Effector memory CD8-positive, alpha-beta T cell (primary cell): ENCODE measurements at places on chromosomes 3 and 15.

- H3K36me3 ChIP-seq = no peaks in the 10 kb centered on the region
- peaks cover 31% of the 10 kb centered on the region for H3K27me3 ChIP-seq
- DNase-seq = no peak
- H3K4me3 ChIP-seq = peak overlapping the region; percentile 80
- H3K4me1 ChIP-seq = peaks cover 3% of the 10 kb centered on the region
Measured at GRCh38 chr15:83205725-83206324, 1.8 kb downstream of the HDGFL3 start.

- H3K27me3 ChIP-seq = no peaks in the 10 kb centered on the region
- no peak overlapping the region for H3K27ac ChIP-seq
- DNase-seq = no peak
- H3K4me1 ChIP-seq = peaks cover 4% of the 10 kb centered on the region
- H3K36me3 ChIP-seq = no peaks in the 10 kb centered on the region
Measured at GRCh38 chr3:195170496-195170895, 100.5 kb downstream of the XXYLT1 start.

GRCh38 chr15:39275066-39275465, 305.8 kb upstream of the THBS1 start:
- H3K4me1 ChIP-seq = no peaks in the 10 kb centered on the region
- no peak overlapping the region for H3K27ac ChIP-seq
- no peak overlapping the region for H3K4me3 ChIP-seq
- DNase-seq = no peak

GRCh38 chr15:100768501-100768931, 111.1 kb upstream of the ALDH1A3 start:
- H3K27ac ChIP-seq = no peak overlapping the region
- H3K27me3 ChIP-seq = peaks cover 72% of the 10 kb centered on the region
- H3K4me1 ChIP-seq = no peaks in the 10 kb centered on the region
- no peak overlapping the region for H3K4me3 ChIP-seq
- DNase-seq = no peak

- no peak overlapping the region for H3K27ac ChIP-seq
- no peaks in the 10 kb centered on the region for H3K4me1 ChIP-seq
- no peaks in the 10 kb centered on the region for H3K36me3 ChIP-seq
- peaks cover 60% of the 10 kb centered on the region for H3K27me3 ChIP-seq
- H3K4me3 ChIP-seq = no peak overlapping the region
Measured at GRCh38 chr15:88440021-88440420, 27.2 kb downstream of the MRPL46 start.

DNA sequence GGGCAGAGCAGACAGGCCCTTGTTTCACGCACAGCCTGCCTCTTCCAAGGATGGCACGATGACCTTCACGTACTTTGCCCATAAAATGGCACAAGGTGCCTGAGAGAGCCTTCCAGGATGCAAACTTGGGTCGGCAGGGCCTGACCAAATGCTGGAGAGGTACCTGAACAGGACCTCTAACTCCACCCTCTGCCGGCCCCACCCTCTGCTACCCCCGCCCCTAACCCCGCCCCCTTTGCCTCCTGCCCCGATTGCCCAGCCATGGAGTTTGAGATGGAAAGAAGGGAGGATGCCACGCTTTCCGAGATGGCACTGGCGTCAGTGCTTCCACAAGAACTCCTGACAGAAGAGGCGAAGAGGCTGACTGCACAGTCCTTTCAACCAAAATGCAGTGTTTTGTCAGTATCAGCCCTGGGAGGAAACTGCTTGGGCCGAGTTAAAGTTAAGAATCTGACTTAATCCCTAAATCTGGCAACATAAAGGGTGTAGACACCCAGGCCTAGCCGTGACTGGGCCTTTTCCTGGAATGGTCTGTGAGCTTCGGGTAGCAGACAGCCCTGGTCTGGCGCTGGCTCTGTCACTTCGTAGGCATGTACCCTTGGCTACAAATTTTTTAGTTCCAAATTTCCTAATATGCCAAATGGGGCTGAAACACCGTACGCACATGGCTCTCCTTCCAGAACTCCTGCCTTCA, 230.3 kb upstream of the RGMA start:
- H3K4me1 ChIP-seq = no peaks in the 10 kb centered on the region
- H3K36me3 ChIP-seq = no peaks in the 10 kb centered on the region
- no peak for DNase-seq
- H3K27me3 ChIP-seq = peaks cover 34% of the 10 kb centered on the region

DNA sequence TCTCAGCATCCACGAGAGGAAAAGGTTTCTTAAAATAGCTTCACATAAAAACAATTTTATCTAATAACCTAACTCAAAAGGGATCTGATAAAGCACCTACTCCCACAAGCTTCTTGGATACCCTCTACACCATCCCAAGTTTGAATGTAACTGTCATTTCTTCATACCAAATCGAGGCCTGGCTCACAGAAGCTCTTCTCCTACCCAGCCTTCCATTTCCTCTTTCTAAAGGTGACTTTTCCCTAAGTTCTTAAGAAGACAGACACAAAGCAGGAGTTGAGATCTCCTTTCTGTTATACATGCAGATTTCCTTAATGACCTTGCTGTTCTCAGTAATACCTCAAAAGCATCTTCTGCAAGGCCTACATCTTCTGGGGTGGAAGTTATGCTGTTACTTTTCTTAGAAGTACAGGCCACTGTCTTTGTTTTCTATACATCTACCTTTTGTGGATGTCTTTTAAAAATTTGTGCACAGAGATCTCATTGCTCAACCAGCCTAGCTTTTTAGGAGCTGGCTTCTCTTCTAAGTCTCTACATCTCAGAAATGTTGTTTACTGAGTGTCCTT, 3.4 kb upstream of the LRRIQ4 start:
- H3K27ac ChIP-seq = no peak overlapping the region
- H3K4me3 ChIP-seq = no peak overlapping the region
- no peaks in the 10 kb centered on the region for H3K27me3 ChIP-seq
- DNase-seq = no peak
- H3K4me1 ChIP-seq = peaks cover 21% of the 10 kb centered on the region

GRCh38 chr3:32238453-32239306, at the start of gene CMTM8:
CMTM8 (plus strand) TSS chr3:32238680; CDS start chr3:32238973, 293 bp downstream.
- peaks cover 7% of the 10 kb centered on the region for H3K36me3 ChIP-seq
- peak within 1 kb of the TSS; percentile 83 for H3K4me3 ChIP-seq
- H3K4me1 ChIP-seq = peaks cover 24% of the 10 kb centered on the region
- DNase-seq = peak; percentile 33
- H3K27me3 ChIP-seq = peaks cover 7% of the 10 kb centered on the region

DNA sequence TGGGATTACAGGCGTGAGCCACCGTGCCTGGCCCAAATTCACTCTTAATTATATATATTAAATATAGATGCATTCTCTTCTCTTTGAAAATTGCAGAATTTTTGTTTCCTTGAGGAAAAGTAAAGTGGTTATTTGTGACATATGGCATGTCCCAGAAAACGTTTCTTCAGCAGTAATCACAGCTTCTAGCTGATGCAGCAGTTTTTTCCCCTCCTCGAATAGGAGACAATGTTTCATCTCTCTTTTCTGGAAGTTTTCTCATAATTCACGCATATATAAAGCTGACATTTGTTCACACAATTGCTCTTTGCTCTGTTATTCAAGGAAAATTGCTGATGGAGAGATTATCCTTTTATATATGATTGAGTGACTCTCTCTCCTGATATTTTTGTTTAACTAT, 99.8 kb downstream of the SERPINI1 start:
- H3K4me3 ChIP-seq = no peak overlapping the region
- no peaks in the 10 kb centered on the region for H3K4me1 ChIP-seq
- H3K27ac ChIP-seq = no peak overlapping the region
- H3K36me3 ChIP-seq = no peaks in the 10 kb centered on the region
- no peaks in the 10 kb centered on the region for H3K27me3 ChIP-seq

- no peak overlapping the region for H3K4me3 ChIP-seq
- H3K27ac ChIP-seq = no peak overlapping the region
- peaks cover 17% of the 10 kb centered on the region for H3K27me3 ChIP-seq
- no peaks in the 10 kb centered on the region for H3K36me3 ChIP-seq
Measured at GRCh38 chr3:184586851-184587250, 25.3 kb downstream of the EPHB3 start.

DNA sequence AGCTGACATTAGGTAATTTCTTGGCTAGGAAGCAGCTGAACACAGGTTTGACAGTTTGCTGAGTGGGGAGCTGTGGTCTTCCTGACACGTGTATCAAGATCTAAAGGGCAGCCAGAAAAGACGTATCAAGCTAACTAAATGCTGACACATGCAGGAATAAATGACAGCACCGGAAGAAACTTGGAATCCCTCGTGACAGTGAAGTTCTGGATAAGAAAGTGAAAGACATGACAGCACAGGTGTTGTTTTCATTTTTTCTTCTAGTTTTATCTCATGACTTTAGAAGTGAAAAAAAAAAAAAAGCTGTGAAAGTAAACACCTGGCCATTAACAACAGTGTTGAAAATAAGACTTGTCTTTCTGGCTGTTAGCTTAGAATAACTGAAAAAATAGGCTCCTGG, 48.7 kb downstream of the FGF7 start:
- H3K4me1 ChIP-seq = peaks cover 4% of the 10 kb centered on the region
- H3K27ac ChIP-seq = peak overlapping the region; percentile 75
- H3K4me3 ChIP-seq = no peak overlapping the region
- DNase-seq = peak; percentile 1

GRCh38 chr15:43277231-43277823, 10.6 kb upstream of the TGM5 start:
- no peak overlapping the region for H3K27ac ChIP-seq
- no peak overlapping the region for H3K4me3 ChIP-seq
- no peaks in the 10 kb centered on the region for H3K36me3 ChIP-seq
- no peaks in the 10 kb centered on the region for H3K4me1 ChIP-seq

GRCh38 chr3:140018556-140018955, 83.6 kb downstream of the CLSTN2 start:
- H3K27me3 ChIP-seq = peaks cover 4% of the 10 kb centered on the region
- DNase-seq = no peak
- no peak overlapping the region for H3K27ac ChIP-seq
- no peaks in the 10 kb centered on the region for H3K4me1 ChIP-seq
- H3K4me3 ChIP-seq = no peak overlapping the region

- H3K4me1 ChIP-seq = no peaks in the 10 kb centered on the region
- H3K27me3 ChIP-seq = no peaks in the 10 kb centered on the region
- H3K27ac ChIP-seq = no peak overlapping the region
- H3K36me3 ChIP-seq = peaks cover 63% of the 10 kb centered on the region
- H3K4me3 ChIP-seq = no peak overlapping the region
Measured at GRCh38 chr3:53225651-53226050, 30.2 kb downstream of the TKT start.

- no peak for DNase-seq
- no peaks in the 10 kb centered on the region for H3K27me3 ChIP-seq
- H3K27ac ChIP-seq = peak overlapping the region; percentile 38
- no peak overlapping the region for H3K4me3 ChIP-seq
- H3K4me1 ChIP-seq = peaks cover 20% of the 10 kb centered on the region
Measured at GRCh38 chr15:64535460-64536243, 75.3 kb downstream of the ZNF609 start.

GRCh38 chr3:12335421-12335820, 46.6 kb downstream of the PPARG start:
- no peak overlapping the region for H3K27ac ChIP-seq
- peaks cover 11% of the 10 kb centered on the region for H3K4me1 ChIP-seq
- no peak for DNase-seq
- H3K36me3 ChIP-seq = no peaks in the 10 kb centered on the region
- no peaks in the 10 kb centered on the region for H3K27me3 ChIP-seq

- H3K4me1 ChIP-seq = no peaks in the 10 kb centered on the region
- H3K4me3 ChIP-seq = no peak overlapping the region
- H3K27me3 ChIP-seq = no peaks in the 10 kb centered on the region
- H3K36me3 ChIP-seq = no peaks in the 10 kb centered on the region
Measured at GRCh38 chr3:158842976-158843375, 41.1 kb downstream of the MFSD1 start.

DNA sequence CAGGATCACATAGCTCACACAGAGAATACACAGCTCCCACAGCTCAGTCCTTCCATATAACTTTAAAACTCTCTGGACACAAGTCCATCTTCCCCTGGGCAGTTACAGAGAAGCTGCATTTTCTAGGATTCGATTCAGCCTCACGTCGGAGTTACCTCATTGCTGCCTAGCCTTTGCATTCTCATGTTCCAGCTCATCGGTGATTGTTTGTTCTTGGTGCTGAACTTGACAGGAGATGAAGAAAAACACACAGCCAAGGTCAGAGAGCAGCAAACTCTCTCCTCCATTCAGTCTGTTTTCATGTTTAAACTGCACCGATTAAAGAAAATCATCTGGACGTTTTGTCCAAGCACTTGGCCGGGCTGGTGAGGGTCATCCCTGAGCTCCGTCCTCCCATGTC, 375.5 kb upstream of the CFAP20DC start:
- peak overlapping the region; percentile 31 for H3K4me3 ChIP-seq
- peaks cover 4% of the 10 kb centered on the region for H3K36me3 ChIP-seq
- H3K4me1 ChIP-seq = peaks cover 49% of the 10 kb centered on the region
- H3K27me3 ChIP-seq = no peaks in the 10 kb centered on the region
- no peak for DNase-seq

- H3K27me3 ChIP-seq = no peaks in the 10 kb centered on the region
- peaks cover 20% of the 10 kb centered on the region for H3K4me1 ChIP-seq
- no peak for DNase-seq
- no peak overlapping the region for H3K27ac ChIP-seq
- H3K36me3 ChIP-seq = peaks cover 6% of the 10 kb centered on the region
Measured at GRCh38 chr3:158642474-158643210, 1.7 kb upstream of the GFM1 start.

DNA sequence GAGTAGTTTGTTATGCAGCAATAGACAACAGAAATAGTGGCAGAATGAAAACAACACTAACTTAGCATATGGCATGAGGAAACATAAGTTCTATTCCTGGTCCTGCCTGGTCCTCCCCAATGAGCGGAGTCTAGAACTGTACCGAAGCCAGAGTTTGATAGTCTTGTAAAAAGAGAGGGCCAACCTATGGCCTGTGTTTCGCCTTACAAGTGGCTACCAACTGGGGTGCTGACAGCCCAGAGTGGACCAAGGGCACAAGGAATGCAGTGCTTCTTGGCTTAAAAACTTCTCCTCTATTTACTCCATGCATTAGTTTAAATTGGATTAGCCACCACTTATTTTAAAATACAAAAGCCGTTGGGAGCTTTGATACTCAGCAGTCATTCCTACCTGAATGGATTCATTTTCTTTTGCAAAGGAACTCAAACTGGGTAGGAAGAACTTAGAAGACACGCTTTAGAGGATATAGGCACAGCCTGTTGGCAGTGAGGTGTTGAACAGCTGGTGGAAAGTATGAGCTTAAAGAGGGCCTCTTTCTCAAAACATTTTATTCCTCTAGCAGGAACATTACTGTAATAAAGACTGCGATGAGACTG, 302.9 kb downstream of the PLCL2 start:
- DNase-seq = no peak
- H3K36me3 ChIP-seq = no peaks in the 10 kb centered on the region
- H3K27me3 ChIP-seq = no peaks in the 10 kb centered on the region
- H3K4me3 ChIP-seq = no peak overlapping the region
- H3K27ac ChIP-seq = no peak overlapping the region
- H3K4me1 ChIP-seq = peaks cover 15% of the 10 kb centered on the region

DNA sequence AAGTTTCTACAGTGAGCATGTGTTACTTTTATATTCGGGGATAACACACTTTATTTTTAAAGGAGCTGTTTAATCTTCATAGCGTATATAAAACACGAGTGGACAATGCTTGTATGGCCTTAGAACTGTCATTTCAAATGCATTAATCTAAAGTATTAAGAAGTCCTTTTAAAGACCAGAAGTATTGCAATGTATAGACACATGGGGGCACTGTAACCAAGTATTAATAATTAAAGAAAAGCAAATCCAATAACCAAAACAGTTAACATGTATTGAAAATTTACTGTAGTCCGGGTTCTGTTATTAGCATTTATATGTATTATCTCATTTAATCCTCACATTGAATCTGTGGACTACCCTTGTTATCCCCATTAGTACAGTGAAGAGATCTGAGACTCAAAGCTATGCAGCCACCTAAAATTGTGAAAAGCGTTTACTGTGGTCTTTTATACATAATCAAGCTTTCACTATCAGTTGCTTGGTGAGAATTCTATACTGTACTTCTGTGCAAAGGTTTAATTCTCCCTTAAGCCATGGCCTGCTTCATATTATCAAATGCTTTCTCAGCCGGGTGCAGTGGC, 10.1 kb downstream of the ARL14 start:
- DNase-seq = no peak
- H3K4me1 ChIP-seq = no peaks in the 10 kb centered on the region
- H3K4me3 ChIP-seq = no peak overlapping the region
- H3K36me3 ChIP-seq = no peaks in the 10 kb centered on the region
- no peaks in the 10 kb centered on the region for H3K27me3 ChIP-seq
- H3K27ac ChIP-seq = no peak overlapping the region
